ENCODE measurements at places on chromosomes 5 and 9.
A peak's percentile ranks its signal among the peaks of the same experiment; 100 is the strongest.

DNA sequence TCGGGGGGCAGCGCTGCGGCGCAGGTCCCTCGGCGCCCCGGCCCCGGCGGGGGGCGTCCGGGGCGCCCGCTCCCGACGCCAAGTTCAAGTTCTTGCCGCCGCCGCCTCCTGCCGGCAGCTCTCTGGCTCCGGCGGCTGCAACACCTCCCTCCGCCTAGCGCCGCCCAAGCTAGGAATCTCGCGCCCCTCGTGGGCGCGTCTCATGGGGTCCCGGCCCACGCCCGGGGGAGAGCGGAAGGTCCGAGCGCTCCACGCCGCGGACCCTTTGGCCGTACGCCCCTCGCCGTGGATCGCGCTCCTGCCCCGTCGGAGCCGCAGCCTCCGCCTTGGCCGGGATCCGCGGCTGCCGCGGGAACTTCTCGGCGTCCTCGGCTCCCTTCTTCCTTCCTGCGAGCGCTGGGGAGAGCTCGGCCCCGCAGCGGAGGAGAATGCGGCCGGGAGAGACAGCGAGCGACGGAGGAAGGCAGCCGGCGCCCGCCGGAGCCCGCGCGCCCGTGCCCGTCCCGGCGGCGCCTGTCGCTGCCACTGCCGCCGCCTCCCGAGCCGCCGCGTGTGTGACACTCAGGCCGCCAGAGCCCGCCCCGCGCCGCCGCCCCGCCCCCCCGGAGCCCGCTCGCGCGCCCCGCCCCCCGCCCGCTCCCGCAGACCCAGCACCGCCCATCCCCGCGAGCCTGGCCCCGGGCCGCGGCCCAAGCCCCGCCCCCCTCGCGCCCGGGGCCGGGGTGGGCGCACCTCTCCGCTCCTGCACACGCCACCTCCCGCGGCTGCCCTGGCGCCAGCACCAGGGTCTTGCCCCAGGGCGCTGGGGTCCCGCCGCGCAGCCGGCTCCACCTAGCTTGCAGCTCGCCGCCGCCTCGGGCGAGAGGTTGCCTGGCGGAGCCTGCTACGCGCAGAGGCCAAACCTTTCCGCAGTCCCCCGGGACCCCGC, at the start of gene SHB:
SHB (minus strand) TSS at position 527 of the 928 bp plus-strand sequence. CDS start 582 bp downstream, outside the sequence.
- DNase-seq: no peak

- DNase-seq: no peak
Observed at GRCh38 chr9:75422944-75423522, 334.7 kb downstream of the OSTF1 start.

DNA sequence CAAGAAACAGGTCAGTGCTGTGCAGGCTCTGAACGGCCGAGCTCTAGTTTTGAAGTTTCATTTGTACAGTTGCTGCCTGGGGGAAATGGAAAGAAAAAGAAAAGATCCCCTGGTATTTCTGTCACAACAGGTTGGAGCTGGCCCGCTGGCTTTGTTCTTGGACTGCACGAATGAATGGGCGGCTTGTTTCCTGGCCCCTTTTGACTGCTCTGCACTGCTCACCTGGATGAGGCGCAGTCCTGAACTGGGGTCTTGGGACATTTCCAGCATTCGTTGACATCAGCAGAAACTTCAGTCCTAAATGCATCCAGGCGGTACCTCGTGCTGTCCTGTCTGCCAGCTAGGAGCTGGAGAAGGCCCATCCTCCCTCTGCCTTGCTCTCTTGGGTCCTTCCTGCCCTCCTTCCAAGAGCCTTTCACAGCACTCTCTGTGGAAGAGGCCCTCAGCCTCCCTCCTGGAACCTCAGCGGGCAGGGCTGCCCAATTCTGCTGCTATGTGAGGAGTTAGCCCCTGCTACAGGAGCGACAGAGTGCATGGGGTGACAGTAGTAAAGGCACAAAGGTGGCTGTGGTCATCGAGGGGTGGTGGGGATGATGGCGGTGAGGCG, 189.2 kb downstream of the FSTL4 start:
- no peak for DNase-seq

DNA sequence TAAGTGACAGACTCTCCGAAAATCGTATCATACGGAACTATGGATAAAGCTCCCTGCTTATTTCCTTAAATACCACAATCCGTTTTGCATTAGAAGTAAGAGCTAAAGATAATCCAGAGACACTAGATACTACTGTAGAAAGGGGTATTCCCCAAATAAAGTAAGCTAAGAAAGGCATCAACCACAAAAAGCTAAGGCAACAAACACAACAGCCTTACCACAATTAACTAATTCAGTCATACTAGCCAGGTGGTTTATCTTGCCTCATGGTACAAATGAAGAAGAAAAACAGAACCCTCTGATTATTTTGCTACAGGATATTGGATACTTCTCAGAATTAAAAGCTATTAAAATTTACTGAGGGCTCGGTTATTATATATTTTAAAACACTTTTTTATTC, 14.1 kb downstream of the ERP44 start:
- no peak for DNase-seq

- no peak for DNase-seq
Observed at GRCh38 chr9:123438821-123439220, 82.8 kb downstream of the CRB2 start.

- DNase-seq: no peak
Observed at GRCh38 chr9:20981486-20981885, 50.0 kb downstream of the HACD4 start.

DNA sequence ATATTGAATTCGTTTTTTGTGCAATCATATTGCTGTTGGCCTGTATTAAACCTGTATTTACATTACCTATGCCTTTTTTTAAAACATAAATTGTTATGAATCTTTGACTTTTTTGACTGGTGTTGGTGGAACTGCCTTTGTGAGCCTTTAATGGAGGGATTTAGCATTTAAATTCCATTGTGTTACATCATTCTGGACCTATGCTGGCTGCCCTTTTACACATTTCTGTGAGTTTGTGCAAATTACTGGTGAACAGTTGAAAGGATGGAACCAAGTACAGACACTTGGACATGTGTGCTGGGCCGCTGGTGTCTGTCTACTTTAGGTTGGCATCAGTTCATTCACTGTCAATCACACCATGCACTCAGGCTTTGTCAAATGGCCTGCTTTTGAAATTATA, 3.4 kb downstream of the SNX18 start:
- no peak for DNase-seq

GRCh38 chr5:33905381-33905780, 13.6 kb upstream of the ADAMTS12 start:
- DNase-seq: no peak

- DNase-seq: peak; percentile 45
Observed at GRCh38 chr9:3863111-3863528, 337.3 kb upstream of the RFX3 start.

GRCh38 chr5:111172504-111172903, 51.7 kb upstream of the CAMK4 start:
- DNase-seq: no peak

DNA sequence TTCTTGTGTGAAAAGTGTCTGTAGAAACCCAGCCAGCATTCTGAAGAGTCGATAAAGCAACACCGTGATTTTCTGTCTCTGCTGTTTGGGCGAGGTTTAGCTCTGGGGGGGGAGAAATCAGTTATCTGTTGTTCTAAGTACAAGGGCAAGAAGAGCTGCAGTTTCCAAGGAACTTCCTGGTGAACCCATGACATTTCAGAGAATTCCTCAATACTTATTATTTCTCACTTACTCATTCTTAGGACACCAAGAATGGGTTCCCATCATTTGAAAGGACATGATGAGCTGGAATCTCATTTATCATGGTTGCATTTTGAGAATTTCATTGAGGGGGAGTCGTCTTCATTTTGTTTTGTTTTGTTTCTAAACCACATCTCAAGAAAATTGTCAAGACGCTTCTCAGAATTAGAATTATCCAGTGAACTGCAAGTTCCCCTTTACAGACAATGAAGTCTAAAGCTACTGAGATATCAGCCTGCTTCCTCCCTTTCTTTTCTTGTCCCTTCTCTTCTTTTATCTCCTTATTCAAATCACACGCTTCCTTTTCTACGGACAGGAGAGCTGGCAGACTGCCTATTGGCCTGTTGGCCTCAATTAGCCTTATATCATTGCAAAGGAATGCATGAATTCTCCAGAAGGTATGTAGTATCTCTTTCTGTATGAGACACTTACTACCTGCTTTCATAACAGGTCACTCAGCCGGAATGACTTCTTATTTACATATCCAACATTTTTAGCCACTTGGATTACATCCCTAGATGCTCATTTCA, 53.7 kb downstream of the ZNF462 start:
- no peak for DNase-seq

DNA sequence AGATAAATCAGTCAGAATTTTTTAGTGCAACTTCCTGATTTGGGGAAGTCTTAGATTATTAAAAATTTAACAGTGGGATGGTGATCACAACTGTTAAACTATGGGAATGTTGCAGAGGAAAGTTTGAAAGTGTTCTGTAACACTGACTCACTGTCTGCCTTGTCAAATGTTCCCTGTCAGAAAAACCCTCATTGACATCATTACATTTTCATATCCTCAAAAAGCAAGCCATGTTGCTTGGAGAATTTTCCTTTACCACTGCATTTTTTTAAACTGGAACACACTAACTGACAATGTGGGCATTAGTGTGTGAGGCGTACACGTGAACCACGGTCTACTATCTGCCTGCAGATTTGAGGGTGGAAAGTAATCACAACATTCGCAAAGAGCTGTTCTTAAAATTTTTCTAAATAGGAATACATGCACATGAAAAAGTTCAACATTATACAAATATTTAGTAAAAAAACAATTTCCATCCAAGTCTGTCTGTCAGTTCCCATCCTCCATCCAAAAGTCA, 28.6 kb upstream of the IL7R start:
- DNase-seq: no peak

GRCh38 chr5:77133061-77133758, 46.1 kb upstream of the ZBED3 start:
- DNase-seq: peak; percentile 73

- DNase-seq: peak; percentile 37
Observed at GRCh38 chr9:96655198-96655851, at the start of gene PRXL2C. PRXL2C (minus strand) TSS chr9:96655317; CDS start chr9:96655281, 36 bp downstream.

DNA sequence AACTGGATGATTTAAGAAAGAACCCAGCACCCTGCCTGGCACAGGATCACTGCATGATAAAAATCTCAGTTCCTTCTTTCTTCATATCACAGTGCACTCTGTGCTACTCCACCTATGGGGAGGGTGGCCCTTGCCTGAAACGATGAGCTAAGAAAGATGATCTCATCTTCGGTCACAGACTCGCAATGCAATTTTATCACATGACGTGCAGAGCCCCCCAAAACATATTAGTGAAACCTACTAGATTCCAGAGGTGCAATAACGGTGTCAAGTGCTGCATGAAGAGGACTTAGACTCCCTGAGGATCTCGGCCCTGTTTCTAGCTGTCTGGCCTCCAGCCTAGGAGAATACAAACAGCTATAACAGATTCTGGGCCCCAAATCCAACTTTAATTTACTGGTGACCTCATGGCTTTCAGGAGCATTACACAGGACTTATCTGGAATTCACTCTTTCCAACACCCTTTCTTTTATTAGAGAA, 104.0 kb downstream of the EBF1 start:
- DNase-seq: no peak

- no peak for DNase-seq
Observed at GRCh38 chr5:1123418-1124147, 11.7 kb upstream of the SLC12A7 start.

- DNase-seq: no peak
Observed at GRCh38 chr5:167241436-167242067, 1049.9 kb upstream of the WWC1 start.

GRCh38 chr9:117987945-117988344, 283.7 kb downstream of the TLR4 start:
- no peak for DNase-seq

DNA sequence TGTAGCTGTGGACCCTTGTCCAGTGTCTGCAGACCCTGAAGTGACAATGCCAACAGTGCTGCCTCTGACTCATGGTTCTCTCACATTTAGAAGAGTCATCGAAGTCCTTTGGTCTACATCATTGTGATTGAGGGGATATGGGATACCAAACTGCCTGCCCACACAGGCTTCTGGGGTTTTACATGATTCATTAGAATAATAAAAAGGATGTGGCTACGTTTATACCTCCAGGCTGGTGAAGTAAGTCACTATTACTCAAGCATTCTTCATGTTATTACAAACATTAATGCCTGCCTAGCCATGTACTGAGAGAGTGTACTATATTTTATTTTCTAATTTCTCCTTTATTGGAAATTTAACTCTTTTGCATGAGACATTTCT, 365.7 kb downstream of the SPATA31D1 start:
- no peak for DNase-seq

DNA sequence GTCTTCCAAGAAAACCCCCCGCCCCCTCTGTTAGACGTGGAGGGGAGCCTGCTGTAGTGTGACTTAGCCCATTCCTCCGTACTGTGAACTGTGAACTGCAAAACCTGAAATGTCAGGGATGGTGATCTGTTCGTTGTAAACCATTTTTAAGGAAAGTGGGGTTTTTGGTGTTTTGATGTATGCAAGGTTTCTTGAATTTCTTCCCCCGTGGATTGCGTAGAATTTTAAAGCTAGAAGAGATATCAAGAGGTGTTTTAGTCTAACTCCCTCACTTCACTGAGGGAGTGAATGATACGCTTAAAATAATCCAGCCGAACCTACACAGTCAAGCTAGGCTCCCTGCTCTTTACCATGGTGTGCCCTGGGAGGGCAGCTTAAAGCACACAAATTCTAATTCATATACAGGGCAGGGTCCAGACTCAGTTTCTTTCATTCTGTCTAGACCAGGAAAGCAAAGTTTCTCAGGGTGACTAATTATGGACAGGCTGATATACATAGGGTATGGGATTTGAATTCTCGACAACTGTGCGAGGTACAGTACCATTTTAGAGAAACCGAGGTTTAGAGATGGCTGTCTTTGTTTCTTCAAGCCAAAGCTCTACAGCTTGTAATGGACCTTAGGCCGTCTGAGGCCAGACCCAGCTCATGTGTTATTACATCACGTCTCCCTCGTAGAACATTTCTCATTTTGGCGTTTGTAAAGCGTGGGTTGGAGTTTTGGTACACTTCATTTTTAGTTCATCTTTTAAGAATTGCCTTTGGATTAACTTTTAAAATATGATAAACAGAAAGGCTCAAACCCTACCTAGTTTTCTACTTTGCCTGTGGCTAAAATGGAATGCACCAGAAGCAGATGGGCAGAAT, 2.7 kb downstream of the PTGER4 start:
- no peak for DNase-seq

DNA sequence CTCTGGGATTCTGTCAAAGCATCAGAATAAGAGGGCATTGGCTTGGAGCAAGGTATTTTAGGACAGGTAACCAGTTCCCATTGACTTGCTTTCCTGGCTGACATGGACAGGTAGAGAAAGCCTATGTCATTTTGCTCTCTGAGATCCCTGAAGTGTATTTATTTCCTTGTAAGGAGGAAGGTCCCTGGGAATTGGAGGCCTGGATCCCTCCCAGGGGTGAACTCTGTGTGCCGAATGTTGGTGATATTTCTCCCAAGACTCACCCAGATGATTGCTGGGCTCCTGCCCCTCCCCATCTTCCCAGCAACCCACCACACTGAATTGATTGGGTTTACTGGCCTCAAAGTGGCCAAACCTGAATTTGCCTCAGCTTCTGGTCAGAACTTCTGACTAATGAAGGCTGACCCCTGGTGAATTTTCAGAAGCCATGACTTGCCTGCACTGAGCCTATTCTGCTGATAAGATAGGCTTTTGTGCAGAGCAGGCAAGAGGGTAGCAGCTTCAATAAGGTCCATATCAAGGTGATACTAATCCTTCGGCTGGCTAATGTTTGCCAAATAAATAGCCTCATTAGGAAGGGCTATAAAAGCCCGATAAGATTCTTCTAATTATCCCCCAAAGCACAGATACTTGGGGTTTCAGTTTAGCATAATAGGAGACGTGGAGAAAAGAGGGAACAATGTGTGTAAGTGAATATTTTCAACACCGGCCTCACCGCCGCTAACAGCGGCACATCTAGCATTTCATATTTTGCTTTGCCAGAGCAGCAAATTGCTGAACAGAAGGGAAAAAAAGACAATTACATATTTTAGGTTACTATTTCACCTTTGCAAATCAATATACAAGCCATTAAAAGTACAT, 152.9 kb upstream of the PITX1 start:
- DNase-seq: no peak

Measured in anterior cingulate cortex (tissue), 58 donors.